ENCODE measurements at places on chromosomes 12 and 14.

DNA sequence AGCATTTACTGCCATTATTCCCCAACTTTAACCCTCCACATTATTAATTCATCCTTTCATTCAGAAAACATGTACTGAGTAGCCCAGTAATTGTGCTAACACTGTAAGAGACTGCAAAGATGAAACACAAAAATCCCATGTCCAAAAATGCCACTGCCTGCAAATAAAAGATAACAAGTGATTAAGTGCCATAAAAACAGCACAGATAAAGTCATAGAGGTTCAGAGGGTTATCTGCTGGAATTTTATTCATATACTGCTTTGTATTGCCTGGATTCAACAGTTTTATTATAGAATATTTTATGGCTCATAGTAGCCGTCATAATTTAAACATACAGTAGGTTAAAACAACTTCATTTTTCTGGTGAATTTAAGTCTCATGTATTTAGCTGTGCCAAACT, 177.9 kb downstream of the KICS2 start:
- no peak for DNase-seq

DNA sequence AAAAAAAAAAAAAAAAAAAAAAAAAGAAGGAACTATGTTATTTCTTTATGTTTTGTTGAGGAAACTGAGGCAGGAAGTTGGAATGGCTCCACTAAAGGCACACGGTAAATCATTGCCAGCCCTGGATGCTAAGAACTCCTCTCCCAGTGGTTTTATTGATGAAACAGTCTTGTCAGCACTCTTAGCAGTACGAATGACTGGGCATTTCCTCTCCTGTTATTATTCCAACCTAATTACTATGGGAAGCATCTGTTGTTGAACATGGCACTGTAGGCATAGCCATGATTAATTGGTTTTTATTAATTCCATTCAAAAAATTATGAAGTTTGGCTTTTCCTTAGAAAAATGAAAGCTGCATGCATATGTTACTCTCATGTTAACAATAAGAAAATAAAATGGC, 1387.1 kb upstream of the TMEM132C start:
- DNase-seq, result no peak

- DNase-seq, result no peak
Measured at GRCh38 chr14:71247106-71247505, 339.8 kb downstream of the PCNX1 start.

GRCh38 chr14:69372146-69372545, 26.0 kb downstream of the ERH start:
- DNase-seq, result no peak

DNA sequence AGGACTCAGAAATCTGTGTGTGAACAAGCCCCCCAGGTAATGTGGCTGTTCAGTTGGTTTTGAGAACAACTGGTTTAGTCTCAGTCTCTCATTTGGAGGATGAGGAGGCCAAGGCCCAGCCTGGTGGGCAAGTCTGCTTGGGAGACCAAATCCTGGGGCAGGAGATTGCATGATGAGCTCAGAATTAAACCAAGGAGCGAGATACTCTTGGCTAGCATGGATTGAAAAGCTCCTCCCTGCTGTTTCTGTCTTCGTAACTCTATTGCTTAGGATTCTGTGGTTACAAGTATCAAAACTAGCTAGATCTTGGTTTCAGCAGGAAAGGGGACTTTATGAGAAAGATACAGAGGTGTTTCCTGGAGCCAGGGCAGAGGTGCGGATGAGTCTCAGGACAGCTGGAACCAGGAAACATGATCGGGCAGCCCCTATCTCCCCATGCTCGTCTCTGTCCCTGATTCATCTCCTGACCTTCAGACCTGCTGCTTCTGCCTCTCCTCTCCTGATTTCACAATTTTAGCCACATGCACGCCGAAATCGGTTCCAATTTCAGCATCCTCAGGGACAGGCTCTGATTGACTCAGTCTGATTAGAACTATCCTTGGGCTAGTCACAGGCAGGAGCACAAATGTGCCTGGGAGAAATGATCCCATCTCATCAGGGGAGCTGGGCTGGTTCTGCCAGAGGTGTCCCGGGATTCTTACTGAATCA, 40.2 kb upstream of the RIN3 start:
- no peak for DNase-seq

- no peak for DNase-seq
Measured at GRCh38 chr14:88164906-88165534, 158.0 kb downstream of the KCNK10 start.

GRCh38 chr14:54535646-54536045, 25.9 kb downstream of the CGRRF1 start:
- no peak for DNase-seq

DNA sequence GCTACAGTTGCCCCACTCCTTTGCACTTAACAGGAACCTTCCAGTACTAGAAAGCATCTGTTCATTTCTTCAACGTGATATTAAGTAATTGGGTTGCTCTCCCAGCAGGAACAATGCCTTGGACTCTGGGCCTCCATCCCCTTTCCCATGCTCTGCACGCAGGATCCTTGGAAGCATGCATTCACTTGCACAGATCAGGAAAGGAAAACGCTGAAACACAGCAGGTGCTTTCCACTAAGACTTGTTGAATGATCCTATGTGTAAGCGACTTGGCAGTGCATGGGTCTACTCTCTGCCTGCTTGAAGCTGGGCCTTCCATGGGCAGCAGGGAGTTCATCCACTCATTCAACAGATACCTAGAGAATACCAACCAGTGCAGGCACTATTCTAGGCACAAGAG, 2.3 kb downstream of the LTBP2 start:
- DNase-seq, result no peak

- peak; percentile 61 for DNase-seq
Measured at GRCh38 chr12:47408171-47408871, 297.5 kb downstream of the RPAP3 start.

DNA sequence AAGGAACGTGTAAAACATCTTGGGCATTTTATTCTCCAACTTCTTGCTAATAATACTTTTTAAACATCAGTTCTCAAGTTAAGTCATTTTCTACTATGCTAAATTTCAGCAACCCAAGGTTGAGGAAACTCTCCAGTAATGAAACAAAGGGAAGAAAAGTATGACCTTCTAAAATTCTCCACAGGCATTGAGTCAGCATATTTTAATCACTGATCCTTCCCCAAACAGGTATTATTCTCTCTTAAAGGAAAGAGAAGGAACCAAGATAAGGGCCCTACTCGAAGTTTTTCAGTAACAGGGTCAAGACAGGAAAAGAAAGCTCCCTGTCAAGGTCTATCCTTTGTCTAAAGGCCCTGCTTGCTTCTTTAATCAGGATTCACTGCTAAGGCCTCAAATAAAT, 3.0 kb downstream of the KICS2 start:
- DNase-seq, result no peak

DNA sequence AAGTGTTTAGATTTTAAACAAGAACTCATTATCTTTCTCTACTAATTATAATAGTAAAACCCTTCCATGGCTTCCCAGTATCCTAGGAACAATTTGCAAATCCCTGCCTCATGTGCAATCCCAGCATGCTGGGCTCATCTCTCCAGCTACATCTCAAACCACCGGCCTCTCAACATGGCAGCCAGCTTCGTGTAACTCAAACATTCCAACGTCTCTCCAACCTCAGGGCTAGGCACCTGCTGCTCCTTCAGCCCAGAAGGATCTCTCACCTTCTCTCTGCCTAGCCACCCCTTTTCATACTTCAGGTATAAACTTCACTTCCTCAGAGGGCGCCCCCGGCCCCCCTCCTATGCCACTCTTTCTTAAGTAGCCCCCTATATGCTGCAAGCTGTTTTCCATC, 7.2 kb downstream of the SART3 start:
- no peak for DNase-seq

GRCh38 chr12:90519285-90519684, 435.7 kb downstream of the CCER1 start:
- no peak for DNase-seq

GRCh38 chr14:29111554-29111953, 345.0 kb downstream of the FOXG1 start:
- DNase-seq, result no peak

DNA sequence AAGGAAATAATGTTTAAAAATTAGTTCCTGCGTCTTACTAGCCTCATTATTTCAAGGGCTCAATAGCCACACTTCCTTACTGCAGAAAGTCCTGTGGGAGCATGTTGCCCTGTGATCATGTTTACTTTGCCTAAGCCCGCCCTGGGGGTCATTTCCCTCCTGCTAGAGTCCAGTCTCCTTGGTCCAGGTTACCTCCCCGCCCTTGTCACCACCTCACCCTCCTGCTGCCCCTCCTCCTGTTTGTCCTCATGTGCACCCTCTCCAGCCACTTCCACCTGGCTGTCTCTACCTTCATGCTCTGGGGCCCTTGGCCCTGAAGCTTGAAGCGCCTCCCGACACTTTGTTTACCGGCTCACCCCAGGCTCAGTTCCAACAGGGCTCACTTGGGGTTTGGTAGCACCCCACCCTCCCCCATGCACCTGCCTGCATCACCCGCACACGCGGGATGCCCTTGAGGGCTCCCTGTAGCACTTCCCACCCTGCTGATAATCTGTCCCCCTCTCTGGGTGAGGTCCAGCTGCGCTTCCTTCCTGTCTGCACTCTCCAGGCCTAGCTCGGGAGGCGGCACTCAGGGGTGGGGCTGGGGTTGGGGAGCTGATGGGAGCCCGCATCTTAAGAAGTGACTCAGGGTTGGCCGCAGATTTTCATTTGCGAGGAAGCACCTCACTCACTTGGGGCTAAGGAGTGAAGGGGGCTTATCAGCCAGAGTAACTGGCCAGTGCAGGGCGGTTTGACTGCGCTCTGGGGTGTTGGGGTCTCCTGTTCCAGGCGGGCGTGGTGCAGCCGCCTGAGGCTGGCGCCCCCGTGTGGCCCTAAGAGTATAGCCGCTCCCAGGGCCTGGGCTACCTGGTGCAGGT, 40.1 kb downstream of the SMIM41 start:
- DNase-seq, result peak; percentile 40

DNA sequence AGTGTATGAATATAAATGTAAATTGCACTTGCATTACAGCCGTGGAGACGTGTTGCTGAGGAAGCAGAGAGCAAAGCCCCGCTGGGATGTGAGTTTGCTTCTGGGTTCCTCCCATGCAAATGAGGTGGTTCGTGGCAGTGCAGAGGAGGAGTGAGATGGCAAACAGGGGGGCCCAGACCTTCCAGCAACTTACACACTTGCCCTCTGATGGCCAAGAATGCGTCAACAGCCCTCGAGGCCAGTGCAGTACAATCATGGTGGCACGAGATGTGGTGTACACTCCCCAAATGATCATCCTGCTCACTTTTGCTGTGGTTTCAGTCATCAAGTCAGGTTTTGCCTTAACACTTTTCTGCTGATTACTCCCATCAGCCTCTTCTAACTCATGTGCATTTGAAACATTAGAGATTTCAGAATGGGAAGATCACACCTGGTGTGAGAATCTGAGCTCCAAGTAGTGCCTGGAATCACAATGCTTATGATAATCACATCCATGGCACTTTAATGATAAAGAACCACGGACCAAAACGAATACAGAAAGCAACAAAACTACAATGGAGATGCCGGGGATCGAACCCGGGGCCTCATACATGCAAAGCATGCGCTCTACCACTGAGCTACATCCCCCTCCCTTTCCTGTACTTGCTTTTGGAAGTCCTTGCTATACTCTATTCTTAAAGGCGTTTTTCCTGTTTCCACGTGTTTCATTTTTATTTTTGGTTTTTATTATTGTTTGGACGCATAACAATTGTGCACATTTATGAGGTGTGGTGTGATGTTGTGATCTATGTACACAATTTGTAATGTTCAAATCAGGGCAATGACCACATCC, 7.0 kb upstream of the UBC start:
- peak; percentile 86 for DNase-seq

DNA sequence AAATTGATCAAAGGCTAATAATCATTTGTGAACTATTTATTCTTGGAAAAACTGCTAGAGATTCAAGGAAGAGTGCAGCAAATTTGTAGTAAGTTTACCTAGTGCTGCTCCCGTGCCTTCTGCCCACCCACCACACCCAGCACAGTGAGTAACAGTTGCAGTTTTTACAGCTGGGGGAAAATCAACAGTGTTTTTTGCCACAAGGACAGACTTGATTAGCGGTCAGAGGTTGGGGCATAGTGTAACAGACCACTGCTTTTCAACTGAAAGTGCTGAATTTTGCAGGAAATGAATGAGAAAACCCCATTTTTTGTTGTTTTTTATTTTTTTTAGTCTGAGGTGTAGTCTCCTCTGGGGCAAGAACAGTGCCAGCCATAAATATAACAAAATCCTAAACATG, 7.5 kb upstream of the KLRK1 start:
- DNase-seq, result peak; percentile 58

GRCh38 chr12:77231501-77231918, 166.1 kb upstream of the E2F7 start:
- no peak for DNase-seq

DNA sequence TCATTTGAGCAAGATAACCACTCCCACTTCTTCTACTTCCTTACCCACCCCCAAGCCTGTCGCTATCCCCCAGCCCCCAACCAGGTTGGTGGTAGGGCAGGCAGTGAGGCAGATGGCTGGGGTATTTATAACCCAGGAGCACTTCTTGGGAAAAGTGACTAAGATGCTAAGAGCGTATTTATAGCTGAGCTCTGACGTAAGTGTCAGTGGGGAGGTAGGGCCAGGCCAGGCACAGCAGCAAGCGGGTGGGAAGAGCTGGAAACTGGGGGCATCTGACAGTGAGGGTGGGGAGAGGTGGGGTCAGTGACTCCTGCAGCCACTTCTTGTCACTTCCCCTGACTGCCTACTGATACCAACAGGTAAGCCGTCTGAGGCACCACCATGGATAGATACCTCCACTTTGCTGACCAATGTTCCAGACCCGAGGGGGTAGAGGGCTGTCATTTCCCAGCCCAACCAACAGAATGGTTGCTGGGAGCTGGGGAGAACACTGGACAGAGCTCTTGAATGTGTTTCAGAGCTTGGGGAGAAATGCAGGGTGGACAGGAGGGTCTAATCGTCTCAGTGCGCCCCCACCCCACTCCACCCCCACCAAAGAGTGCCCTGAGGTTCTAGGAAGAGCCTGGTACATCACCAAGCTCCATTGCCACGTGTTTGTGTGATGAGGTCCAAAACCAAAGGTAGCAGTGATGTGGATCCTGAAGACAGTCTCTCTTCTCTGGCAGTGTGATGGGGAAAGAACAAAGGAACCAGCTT, 2.7 kb upstream of the INHBE start:
- DNase-seq, result no peak
